ENCODE measurements at places on chromosomes 6 and 20.
A peak's percentile ranks its signal among the peaks of the same experiment; 100 is the strongest.

GRCh38 chr20:51417250-51418136, 125.0 kb downstream of the NFATC2 start:
- DNase-seq = no peak

GRCh38 chr6:132130626-132131298, 179.6 kb upstream of the CCN2 start:
- no peak for DNase-seq

DNA sequence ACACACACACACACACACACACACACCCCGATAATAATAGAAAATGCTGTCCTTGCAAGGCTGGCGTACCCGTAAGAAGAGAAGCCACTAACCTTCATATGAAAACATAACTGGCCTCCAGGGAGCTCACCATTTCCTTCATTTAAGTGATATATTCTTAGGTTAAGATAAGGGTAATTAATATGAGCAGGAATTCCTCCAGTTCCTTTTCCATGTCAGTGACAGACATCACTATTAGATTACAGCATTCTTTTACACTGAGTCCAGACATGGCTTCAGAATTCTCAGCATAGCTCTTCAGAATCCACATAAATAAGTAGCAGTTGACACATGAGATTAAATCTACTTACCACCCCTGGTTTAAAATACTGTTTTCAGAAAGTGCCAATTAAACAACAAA, 121.9 kb downstream of the SIM1 start:
- no peak for DNase-seq

DNA sequence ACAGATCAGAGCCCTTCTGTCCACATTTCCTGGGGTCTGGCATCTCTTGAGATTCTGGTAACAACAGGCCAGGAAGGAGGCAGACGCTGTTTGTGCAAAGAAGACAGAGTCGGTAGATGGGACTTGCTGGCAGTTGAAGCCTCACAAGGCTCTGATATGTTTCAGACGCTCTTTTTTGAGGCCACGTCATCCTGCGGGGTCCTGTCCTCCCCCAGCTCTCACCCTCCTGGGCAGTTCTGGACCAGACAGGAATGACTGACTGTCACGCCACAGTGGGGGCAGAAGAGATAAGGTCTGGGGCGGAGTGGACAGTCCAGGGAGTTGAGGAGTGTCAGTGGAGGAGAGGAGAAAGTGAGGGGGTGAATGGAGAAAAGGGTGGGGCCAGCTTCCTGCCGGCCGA, 87.1 kb upstream of the SULF2 start:
- DNase-seq = no peak

DNA sequence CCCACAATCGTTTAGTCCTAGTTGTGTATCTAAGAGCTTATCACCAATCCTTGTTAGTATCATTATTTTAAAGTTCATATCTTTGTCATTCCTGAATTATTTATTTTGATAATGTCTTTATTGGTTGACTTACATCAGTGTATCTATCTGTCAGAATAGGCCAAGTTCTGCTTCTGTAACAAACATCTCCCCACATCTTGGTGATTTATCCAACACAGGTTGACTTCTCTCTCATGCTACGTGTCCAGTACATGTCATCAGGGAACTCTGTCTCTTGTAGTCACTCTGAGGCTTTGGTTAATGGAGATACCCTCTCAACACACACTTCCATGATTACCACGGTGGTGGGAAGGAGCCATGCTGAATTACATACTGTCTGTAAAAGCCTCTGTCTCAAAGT, 38.4 kb downstream of the BANF2 start:
- DNase-seq = no peak

GRCh38 chr6:87655824-87656223, 46.2 kb downstream of the AKIRIN2 start:
- no peak for DNase-seq

- peak; percentile 11 for DNase-seq
Observed at GRCh38 chr6:159594750-159595117, 98.3 kb downstream of the SOD2 start.

DNA sequence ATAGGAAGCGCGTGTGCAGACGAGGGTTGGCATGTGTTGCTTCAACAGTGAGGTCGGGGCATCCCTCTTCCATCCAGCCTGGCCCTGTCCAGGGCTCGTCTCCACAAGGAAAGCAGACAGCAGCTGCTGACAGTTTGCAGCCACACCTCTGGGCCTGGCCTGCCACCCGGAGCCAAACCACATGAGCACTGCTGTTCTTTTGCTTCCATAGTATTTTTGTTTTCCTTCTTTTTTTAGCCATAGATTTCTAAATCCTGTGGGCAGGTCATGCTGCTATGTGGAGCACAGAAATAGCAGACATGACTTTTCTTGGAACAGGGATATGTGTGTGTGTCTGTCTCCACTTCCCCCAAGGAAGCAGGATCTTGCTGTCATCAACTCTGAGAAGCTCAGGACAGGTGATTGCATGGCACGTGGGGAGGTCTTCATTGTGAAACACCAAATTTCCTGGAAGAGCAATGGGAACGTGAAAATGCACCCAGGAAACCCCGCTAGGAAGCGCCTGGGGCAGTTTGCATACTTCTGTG, 167.4 kb downstream of the DTNBP1 start:
- no peak for DNase-seq

DNA sequence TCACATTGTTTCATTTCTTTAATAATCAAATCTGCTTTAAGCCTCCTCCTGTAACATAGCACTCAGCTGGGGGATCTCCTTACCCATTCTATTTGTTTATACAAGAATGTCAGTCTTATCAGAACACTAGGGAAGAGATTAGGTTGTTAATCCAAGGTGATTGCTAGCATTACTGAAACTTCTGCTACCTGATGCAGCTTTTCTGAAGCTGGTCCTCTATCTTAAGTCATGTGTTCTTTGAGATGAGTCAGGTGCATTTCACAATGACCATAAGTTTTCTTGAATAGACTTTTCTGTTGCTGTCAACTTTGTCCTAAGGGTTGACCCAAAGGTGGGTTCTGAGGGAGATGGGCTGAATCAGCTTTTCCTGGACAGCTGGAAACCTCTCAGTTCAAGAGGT, 60.7 kb upstream of the SYNCRIP start:
- DNase-seq = no peak

- no peak for DNase-seq
Observed at GRCh38 chr6:27605401-27606342, 132.8 kb upstream of the ZNF184 start.

GRCh38 chr6:74409447-74409846, 713.4 kb downstream of the CD109 start:
- DNase-seq = no peak

- DNase-seq = no peak
Observed at GRCh38 chr6:132190815-132191175, 210.5 kb downstream of the MOXD1 start.

DNA sequence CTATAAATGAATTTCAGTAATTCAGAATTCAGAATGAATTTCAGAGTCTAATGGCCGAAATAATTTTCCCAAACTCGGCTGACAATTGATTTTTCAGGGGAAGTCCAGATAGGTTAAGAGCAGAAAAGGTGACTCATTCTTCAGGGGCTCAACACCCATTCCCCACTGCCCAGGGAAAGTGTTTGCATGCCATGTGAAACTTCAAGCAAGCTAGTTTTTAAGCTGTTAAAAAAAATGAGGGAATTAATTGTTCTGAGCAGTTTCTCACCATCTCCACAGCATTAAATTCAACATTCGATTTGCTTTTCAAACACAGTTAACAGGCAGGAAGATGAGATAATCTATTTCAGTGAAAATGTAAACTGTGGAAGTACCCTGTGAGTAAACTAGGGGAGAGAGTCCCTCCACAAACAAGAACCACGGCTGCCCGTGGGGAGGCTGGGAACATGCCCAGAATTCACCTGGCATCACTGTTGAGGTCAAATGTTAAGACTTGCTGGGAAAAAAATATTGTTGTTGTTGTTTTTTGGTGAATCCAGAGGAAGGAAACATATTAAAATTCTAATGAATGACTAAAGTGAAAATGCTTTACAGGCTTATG, 650.8 kb upstream of the AGPAT4 start:
- no peak for DNase-seq

DNA sequence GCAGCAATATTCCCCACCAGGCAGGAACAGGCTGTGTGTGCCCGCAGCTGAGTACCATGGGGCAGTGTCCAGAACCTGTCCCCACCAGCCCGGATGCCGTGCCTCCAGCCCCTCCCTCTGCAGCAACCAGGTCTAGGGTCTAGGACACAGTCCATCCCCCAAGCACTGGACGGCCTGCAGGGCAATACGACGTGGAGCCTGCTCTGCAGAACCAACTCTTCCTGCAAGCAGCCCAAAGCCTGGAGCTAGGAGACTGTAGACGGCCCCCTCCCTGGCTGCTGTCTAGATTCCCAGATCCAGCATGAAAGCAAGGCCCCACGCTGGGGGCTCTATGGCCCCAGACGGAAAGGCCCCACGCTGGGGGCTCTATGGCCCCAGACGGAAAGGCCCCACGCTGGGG, 128.2 kb upstream of the AFDN start:
- no peak for DNase-seq

GRCh38 chr6:53236241-53236640, 87.6 kb upstream of the GCM1 start:
- no peak for DNase-seq

DNA sequence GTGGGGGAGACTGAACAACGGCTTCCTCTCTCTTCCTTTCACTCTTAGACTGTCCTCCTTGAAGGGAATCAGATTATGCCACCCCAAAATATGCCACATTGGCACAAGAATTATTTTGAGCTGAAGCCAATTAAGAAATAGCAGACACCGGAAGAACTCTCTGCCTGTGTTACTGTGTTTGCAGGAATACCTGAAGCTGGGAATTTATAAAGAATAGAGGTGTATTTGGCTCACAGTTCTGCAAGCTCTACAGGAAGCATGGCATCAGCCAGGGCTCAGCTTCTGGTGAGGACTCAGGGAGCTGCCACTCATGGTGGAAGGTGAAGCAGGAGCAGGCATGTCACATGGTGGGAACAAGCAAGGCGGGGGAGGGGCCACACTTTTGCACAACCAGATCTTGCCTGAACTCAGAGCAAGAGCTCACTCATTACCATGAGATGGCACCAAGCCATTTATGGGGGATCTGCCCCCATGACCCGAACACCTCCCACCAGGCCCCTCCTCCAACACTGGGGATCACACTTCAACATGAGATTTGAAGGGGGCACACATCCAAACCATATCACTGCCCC, 46.0 kb downstream of the PCNA start:
- DNase-seq = peak; percentile 15

- DNase-seq = no peak
Observed at GRCh38 chr20:56463428-56463827, 5.0 kb upstream of the RTF2 start.

DNA sequence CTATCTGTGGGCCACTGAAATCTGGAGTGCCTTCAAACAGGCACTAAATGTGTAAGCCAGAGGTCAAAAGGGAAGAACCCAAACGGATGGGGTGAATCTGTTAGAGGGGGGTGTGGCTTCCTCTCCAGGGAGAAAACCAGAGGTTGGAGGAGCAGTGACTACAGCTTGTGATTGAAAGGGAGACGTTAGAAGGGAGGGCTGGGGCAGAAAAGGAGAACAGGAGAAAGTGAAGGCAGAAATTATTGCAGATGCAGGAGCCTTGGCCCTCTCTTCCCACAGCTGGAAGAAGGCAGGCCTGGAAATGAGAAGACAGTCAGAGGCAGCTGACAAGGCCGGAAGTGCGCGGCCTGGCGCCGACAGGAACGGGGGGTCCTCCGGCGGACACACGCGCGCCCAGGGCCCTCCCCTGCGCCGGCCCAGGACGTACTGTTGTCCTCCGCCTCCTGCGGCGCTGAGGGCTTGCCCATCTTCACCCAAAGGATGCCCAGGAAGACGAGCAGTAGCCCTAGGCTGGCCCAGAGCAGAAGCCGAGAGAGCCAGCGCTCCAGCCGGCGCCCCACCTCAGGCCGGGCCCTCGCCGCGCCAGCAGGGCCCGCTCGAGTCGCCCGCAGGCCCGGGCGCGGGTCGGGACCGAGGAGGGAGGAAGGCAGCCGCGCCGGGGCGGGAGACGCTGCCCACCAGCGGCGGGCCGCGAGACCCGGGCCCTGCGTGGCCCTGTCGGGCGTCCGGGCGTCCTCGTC, 806 bp downstream of the LEMD2 start:
- no peak for DNase-seq

DNA sequence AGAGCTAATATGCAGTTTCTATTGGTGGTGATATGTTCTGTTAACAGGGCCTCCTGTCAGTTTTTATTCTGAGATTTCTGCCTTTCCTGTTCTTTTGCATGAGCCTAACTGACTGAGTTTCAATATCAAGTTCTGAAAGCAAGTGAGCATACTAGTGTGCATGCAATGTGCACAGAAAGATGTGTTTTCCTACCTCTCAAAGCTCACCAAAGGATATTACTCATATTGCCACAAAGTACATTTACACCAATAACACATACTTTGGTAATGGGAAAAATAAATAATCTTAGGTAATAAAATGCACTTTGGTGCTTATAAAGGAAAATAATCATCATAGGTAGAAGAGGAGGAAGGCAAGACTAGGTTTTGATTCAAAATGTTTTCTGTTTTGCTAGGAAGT, 195.0 kb downstream of the KHDC1L start:
- no peak for DNase-seq

DNA sequence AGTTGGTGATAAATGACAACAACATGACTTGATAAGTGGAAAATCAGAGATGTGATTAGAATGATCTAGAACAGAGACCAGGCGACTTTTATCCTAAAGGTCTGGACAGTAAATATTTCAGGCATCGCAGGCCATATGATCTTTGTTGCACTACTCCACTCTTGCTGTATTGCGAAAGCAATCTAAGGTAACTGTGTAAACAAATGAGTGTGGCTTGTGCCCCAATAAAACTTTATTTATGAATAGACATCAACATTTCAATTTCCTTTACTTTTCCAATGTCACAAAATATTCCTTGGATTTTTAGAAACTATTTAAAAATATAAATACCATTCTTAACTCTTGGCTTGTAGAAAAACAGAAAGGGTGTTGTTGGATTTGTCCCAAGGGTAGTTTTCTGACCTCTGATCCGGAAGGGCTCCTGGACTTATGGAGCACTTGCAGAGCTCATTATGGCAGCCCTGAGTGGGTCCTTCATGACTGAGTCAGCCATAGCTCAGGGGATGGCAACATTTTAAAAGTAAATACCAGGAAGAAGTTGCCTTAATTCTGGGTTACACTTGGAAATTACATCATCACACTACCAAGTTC, 34.5 kb downstream of the IL20RA start:
- DNase-seq = no peak

GRCh38 chr20:15837563-15837962, 735.7 kb downstream of the KIF16B start:
- no peak for DNase-seq

GRCh38 chr6:133892813-133893691, 4.1 kb downstream of the TCF21 start:
- DNase-seq = no peak

- no peak for DNase-seq
Observed at GRCh38 chr6:85353012-85353411, 96.9 kb upstream of the NT5E start.

- DNase-seq = no peak
Observed at GRCh38 chr20:38644588-38645260, 43.1 kb downstream of the ARHGAP40 start.
